ENCODE measurements at places on chromosomes 13 and 19.

DNA sequence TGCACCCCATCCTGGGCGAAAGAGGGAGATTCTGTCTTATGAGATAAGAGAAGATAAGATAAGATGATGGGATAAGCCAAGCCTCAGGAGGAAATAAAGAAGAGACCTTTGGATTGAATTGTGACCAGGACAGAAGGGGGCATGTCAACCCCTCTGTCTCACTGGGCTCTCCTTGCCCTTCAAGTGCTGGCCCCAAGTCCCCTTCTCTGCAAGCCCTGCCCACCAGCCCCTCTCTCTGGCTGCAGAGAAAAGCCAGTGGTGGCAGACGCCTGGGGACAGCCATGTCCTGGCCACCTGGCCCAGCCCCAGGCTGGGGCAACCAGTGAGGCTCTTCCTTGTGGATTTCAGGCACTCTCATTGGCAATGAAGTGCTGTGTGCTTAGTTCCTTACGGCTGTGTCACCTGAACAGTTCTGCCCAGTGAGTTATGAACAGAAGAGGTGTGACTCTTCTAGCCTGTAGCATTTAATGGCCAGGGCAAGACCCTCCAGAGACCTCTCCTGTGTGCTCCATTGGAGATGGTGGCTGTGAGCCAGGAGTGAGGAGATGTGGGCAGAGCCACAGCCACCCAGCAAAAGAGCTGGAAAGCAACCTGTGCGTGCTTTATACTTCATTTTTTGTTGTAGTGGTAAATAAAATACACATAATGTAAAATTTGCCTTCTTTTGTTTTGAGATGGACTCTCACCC, 6.1 kb upstream of the BTBD2 start:
- no peak for DNase-seq

DNA sequence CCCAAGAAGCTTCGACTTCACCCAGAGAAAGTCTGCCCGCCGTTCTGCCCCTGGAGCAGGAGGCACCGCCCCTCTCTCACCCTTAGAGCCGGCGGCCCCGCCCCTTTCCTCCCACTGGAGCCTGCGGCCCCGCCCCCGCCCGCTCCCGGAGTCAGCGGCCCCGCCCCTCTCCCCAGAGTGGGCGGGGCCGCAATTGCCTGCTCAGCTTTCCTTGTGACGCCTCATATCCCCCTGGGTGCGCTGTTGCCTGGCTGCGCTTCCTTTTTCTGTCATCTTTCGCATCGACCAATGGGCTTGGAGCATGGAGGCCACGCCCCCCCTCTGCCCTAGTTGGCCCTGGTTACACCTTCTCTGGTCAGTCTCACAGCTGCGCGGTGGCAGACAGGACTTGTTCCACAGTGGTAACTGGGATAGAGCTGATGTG, 38.2 kb upstream of the ZNF492 start:
- no peak for DNase-seq

- no peak for DNase-seq
Observed at GRCh38 chr13:51000571-51001260, 91.1 kb downstream of the RNASEH2B start.

DNA sequence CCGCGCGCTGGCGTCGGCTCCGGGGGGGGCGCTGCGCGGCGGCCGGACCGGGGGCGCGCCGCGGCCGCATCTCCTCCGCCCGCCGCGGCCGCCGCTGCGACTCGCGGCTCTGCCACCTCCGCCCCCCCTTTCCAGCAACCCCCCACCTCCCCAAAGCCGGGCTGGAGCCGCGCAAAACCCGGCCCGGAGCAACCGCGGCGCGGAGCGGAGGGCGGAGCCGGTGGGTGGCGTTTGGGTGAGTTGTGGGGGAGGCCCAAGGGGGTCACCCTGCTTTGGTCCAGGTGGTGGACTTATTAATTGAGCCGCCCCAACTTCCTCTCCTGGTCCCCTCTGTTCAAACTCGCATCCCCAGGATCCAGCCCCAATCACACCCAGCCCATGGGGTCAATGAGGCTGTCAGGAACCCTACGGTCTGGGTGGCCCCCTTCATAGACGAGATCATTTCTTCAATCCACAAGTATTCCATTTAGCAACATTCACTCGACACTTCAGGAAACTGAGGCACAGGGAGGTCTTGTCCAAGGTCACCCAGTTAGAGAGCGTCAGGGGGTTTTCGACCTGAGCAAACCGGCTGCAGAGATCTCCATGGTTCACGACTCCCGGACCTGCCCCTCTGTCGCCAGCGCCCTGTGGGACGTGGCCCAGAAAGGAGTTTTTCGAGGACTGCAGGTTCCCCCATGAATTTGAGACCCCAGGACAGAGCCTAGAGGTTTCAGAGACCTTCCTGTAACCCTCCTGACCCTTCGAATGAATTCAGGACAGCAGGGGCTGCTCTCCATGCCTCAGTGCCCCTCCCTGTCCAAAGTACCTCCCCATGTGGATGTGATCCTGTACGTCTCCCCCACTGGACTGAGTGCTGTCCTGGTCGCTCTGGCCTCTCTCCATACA, 22.4 kb upstream of the SEMA6B start:
- no peak for DNase-seq

Measured in stimulated activated CD8-positive, alpha-beta memory T cell treated with anti-CD3 and anti-CD28 coated beads, Interleukin-7, amount 100 ng/mL, for 1 hour (primary cell).